CD14-positive monocyte (primary cell): ENCODE measurements at places on chromosomes 3 and 15. TPM values are rescaled to one million over a fixed set of nuclear protein-coding genes. Genes with fewer than 3 reads are reported as not detected.

- no peak for DNase-seq
Observed at GRCh38 chr3:140332131-140332530, 345.7 kb upstream of the TRIM42 start.

DNA sequence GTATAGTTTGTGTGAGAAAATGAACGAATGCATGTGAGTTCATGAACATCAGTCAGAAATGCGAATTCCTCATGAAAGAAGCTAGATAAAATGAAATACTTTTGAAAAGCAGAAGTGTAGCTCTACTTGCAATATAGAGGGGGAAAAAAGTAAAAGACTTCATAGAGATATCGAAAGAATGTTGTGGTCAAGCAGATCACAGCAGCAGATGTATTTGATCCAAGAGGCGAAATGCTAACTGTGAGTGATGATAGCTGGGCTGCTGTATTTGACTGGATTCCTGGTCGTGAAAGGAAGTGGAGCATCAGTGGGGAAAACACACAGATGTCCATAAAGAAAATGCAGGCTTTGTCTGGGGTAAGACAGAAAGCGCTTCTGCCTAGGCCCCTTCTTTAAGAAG is 112.4 kb downstream of the ADAMTSL3 start:
- DNase-seq, result no peak

GRCh38 chr3:31959951-31960792 is 20.9 kb downstream of the OSBPL10 start:
- no peak for DNase-seq

CKMT1B gene
- not detected for polyA plus RNA-seq

CPN2 gene
- not detected for polyA plus RNA-seq

DNA sequence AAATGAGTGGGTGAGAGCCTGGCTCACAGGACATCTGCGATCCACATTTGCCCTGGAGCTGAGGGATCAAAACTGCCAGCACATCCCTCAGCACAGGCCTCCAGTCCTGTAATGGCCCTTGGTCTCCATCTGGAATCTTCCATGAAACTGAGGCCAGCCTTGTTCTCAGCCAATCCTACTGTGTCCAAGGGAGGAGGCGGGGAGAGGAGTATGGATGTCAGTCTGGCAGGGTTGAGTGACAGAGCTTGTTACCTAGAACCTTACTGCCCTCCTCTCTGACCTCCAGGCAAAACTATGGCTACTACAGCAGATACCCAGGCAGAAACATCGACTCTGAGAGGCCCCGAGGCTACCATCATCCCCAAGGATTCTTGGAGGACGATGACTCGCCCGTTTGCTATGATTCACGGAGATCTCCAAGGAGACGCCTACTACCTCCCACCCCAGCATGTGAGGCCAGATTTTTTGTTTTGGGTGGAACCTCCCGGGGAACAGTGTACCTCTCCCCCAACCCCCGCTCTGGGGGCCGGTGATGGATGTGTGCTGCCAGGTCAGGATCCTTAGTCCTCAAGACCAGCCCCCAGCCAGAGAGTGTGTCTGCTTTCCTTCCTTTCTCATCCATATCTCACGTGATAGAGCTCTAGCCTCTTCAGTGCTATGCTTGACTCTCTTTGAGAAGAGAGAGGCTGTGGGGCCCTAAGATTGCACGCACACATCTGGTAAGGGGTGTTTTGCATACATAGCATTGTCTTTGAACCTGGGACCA is 41.3 kb downstream of the CHDH start:
- DNase-seq, result no peak

CDCP1 gene
- 0.42 TPM for polyA plus RNA-seq

MYZAP gene
- polyA plus RNA-seq, result 0.06 TPM in 1 of 2 replicates, not detected in the other

GRCh38 chr15:90358124-90359033 is 6.3 kb downstream of the ZNF774 start:
- peak; percentile 63 for DNase-seq
